ENCODE measurements at places on chromosomes 6 and 20.

DNA sequence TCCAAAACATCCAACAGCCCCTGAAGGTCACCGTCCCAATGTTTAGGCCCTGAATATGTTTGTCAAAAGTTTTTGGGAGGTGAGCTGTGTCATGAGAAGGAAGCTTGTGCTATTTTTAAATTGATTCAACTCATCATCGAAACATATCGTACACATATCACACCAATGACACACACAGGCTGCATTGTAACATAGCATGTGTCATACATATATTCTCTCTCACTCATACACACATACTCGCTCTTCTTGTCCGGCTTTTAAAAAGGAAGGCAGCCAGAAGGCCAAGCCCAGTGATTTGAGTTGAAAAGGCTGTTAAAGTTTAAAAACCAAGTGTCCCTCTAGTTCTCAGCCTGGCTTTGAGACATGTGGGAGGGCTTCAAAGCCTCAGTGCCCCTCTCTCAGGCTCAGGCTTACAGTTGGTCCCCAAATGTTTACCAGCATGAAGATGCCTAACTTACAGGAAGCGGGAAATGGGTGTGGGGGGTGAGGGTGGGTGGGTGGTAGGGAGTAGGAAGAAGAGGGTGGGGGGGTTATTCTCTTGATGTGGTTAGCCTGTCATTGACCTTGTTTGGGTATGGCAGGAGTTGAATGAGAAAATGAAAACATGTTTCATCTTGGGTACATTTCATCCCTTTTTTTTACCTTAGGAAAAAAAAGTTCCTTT, 3.3 kb upstream of the PRDM1 start:
- DNase-seq, result no peak

DNA sequence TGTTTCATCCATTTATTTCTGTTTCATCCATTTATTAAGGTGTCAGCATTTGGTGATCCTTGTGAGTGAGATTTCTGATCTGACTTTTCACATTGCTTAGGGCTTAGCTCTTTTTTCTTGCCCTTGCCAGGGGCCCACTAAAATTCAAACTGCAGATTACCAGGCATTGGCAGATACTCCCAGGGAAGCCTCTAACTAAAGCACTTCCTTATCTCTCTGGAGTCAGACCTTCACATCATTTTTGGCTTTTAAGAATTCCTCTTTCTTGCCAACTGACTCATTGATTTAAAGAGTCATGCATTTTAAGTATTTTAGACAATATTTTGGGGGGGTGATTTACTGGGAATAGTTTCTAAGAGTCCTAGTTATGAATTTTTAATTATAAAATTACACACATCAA, 2.6 kb upstream of the WFDC8 start:
- DNase-seq, result no peak

DNA sequence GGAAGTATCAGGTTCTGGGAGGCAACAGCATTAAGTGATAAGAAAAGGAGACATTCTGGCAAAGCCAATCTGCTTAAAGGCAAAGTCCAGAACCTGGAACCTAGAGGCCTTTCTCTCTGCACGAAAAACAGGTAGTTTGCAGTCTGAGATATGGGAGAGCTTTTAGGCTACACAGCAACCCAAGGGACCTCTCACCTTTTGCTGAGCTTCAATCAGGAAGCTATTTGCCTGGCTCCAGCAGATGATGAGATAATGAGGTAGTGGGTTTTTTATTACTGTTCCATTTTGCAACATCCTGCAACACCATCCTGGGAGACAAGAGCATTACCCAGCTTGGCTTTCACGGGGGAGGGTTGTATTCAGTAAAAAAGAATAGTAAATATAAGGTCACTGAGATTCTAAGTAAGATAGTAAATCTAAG, 143.1 kb downstream of the ADGRG6 start:
- DNase-seq, result no peak

DNA sequence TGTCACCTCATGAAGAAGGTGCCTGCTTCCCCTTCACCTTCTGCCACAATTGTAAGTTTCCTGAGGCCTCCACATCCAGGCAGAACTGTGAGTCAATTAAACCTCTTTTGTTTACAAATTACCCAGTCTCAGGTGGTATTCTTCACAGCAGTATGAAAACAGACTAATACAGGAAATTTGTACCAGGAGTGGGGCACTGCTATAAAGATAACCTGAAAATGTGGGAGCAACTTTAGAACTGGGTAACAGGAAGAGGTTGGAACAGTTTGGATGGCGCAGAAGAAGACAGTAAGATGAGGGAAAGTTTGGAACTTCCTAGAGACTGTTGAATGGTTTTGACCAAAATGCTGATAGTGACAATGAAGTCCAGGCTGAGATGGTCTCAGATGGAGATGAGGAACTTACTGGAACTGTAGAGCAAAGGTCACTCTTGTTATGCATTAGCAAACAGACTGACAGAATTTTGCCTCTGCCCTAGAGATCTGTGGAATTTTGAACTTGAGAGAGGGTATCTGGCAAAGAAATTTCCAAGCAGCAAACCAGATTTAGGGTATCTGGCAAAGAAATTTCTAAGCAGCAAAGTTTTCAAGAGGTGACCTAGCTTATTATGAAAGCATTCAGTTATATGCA, 23.5 kb upstream of the COL21A1 start:
- DNase-seq, result no peak

- no peak for DNase-seq
Measured at GRCh38 chr6:52612336-52613054, 35.6 kb upstream of the TRAM2 start.

- no peak for DNase-seq
Measured at GRCh38 chr6:16765235-16765634, 4.0 kb upstream of the ATXN1 start.

DNA sequence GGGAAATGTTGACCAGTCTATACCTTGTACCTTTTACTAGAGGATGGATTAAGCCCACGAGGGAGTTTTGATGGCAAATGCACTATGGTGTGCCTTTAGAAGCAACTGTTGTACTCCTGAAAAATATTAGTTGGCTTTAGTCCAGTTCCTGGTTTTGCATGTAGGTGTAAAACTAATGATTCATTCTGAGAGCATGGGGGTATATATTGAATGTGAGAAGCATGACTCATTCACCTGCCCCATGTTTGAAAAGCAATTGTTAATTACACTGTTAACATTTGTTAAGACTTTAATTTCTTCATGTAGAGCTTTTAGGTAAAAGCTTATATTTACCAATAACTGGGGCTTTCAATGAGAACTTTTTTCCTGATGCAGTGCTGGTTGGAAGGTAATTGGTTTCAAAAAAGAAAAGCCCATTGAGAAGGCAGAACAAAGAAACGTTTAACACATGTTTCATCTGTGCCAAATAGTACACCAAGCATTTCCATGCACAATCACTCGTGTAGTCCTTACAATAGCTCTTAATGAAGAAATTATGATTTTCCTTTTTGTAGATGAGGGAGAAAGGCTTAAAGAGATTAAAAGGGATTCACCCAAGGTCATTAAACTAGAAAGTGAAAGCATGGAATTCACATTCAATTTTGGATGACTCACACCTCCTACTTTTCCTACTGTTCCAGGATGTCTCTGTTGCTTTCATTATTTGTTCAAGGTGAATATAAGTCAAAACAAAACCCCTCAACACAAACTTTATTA, 134.1 kb downstream of the CCDC170 start:
- DNase-seq, result no peak
